ENCODE measurements at places on chromosomes 13 and 19. TPM values are rescaled to one million over a fixed set of nuclear protein-coding genes. Genes with fewer than 3 reads are reported as not detected.

ZNF841 gene
- 17.0 TPM for total RNA-seq

GRCh38 chr19:1434577-1435060, 3.6 kb upstream of the RPS15 start:
- no peak for DNase-seq

DNA sequence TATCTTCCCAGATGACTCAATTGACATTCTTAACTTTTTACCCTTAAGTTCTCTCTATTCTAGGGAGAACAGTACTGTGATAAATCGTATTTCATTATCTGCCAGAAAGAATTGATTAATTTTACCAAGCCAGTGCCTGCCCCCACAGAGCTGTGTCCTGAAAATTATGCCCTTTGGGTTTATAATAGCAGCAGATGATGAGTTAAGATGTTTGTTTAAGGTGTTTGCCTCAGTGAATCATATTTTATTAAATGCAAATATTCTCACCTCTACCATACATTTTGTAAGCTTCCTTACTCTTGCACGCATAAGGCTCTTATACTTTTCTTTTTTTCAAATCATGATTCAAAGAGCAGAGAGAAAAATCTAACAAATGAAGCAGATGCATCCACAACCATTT, 318.6 kb downstream of the DCT start:
- no peak for DNase-seq

DNA sequence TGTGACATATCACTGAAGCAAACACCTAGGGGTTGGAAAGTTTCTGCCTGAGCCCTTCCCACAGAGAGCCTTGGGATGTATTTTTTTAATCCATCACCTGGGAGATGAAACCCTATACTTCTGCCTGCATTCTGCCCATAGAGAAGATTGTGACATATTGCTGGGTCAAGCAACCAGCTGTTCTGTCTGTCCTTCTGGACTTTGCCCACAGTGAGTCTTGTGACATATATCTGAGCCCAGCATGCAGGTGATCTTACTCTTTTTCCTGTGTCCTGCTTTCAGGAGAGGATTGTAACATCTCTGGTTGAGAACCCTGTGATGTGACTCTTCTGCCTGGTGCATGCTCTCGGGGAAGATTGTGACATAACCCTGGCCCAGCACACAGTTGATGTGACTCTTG, 24.9 kb upstream of the ZNF681 start:
- no peak for DNase-seq

- DNase-seq = no peak
Measured at GRCh38 chr13:99969453-99969918, 2.1 kb downstream of the ZIC5 start.

DNA sequence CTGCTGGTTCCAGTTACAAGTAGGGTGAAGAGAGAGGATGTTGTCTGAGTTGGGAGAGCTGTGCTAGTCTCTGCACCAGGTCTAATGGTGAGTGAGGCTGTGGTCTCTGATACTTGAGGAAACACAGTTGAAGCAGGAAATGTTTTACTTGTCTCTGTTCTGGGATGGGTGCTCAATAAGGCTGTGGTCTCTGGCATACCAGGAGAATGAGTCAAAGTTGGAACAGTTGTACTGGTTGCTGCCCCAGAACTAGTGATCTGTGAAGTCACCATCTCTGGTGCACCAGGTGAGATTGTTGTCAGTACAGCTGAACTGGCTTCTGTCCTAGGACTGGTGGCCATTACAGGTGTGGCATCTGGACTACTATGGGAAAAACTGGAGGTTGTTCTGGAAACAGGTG, 74.7 kb downstream of the MUC16 start:
- no peak for DNase-seq

- DNase-seq = no peak
Measured at GRCh38 chr13:21971662-21972621, 301.1 kb downstream of the FGF9 start.

EVI5L gene
- 5.6 TPM for total RNA-seq

C1QTNF9B gene
- not detected for total RNA-seq

All from activated CD4-positive, alpha-beta memory T cell treated with anti-CD3 and anti-CD28 coated beads for 36 hours (primary cell).